ENCODE measurements at places on chromosomes 7 and 10. TPM values are rescaled to one million over a fixed set of nuclear protein-coding genes. Genes with fewer than 3 reads are reported as not detected.

The ADRB1 gene
- total RNA-seq, result 0.42 TPM

- DNase-seq, result no peak
These were observed 5.1 kb downstream of the FLNC start for GRCh38 chr7:128835231-128835751.

DNA sequence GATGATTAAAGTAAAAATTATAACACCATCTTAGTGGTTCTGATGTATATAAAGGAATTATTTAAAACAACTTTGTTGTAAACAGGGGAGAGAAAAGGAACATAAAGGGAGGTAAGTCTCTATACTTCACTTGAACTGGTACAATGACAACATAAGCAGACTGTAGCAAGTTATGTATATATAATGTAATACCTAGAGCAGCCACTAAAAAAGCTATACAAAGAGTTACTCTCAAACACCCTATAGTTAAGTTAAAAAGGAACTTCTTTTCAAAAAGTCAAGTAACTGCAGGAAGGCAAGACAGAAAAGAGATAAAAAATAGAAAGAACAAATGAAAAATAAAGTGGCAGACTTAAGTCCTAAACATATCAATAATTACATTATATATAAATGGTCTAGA lies 82.3 kb downstream of the ZNF503 start:
- DNase-seq, result no peak

The AMZ1 gene
- total RNA-seq, result 1.4 TPM

GRCh38 chr10:32077896-32078485 lies 21.8 kb upstream of the KIF5B start:
- no peak for DNase-seq

The MET gene
- total RNA-seq, result 15.8 TPM

DNA sequence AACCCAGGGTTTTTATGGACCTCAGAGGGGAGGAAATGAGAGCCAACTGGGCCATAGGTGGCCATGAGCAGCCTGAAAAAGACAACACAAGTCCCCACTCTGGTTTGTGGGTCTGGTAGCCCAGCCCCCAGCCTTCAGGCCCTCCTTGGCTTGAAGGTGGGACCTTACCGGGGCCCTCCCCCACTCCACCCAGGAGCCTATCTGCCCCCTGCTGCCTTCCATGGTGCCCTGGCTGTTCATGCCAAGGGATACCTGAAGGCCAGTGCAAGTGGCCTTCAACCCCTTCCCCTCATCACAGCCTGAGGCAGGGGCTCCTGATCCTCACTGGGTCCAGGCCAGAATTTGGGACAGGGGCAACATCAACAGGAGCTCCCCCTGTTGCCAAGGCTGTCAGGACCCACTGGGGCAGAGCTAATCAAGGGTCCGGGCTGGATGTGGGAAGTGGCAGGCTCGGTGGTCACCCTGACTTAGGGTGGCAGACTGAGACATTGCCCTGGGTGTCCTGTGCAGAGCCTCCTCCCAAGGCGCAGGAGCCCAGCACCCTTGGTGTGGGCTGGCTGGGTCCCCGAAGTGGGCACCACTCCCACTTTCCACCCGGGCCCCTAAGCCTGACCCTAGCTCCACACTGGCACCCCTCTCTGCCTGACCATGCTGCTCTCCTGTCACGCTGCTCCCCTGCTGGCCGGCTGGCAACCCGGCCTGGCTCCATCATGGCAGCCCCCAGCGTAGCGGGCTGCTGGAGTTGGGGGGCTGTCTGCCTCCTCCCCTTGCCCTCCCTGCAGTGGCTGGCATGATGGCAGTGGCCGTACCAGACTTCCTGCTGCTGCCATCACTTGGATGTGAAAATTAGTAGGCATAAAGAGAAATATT lies 6.4 kb downstream of the WDFY4 start:
- no peak for DNase-seq

The AKR1C1 gene
- 91.5 TPM for total RNA-seq

DNA sequence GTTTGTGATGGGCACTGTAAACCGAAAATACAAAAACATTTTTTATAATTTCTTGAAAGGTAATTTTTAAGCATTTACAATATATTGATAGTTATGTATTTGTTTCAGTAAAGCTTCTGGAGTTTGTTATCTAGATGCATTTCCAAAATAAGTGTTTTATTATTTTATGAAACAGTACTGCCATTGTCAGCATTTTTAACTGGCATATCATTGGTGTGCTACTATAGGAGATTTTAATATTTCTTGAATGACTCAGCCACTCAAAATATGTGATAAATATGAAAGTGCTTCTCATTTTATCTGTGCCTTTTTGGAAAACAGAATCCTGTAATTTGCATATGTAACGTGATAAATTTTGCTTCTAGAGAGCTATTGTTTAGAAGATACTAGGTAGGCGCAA lies 97.9 kb downstream of the ANKIB1 start:
- DNase-seq, result no peak

The CDK14 gene
- total RNA-seq, result 14.6 TPM

- DNase-seq, result no peak
These were observed 2.5 kb downstream of the ANTXRL start for GRCh38 chr10:46289209-46289810.

- no peak for DNase-seq
These were observed 36.9 kb downstream of the CHST15 start for GRCh38 chr10:124056337-124056980.

The NMT2 gene
- total RNA-seq, result 18.7 TPM

GRCh38 chr7:140646931-140647647 lies 6.5 kb upstream of the DENND2A start:
- DNase-seq, result no peak

DNA sequence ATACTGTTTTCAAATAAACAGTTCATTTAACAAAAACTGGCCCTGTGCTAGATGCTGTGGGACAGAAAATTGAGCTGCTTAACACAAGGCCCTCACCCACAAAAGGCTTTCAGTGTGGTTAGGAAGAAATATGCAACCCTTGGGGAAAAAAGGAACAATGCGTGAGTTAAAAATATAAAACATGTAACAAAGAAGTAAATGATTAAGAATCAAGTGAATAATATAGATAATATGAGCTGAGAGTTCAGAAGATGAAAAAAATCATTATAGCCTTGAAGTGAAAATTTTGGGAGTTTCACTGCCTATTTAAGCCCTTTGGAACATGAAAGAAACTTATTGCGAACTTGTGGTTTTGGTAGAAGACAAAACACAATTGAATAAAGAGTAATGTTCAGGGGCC lies 495.4 kb downstream of the GFRA1 start:
- DNase-seq, result no peak

DNA sequence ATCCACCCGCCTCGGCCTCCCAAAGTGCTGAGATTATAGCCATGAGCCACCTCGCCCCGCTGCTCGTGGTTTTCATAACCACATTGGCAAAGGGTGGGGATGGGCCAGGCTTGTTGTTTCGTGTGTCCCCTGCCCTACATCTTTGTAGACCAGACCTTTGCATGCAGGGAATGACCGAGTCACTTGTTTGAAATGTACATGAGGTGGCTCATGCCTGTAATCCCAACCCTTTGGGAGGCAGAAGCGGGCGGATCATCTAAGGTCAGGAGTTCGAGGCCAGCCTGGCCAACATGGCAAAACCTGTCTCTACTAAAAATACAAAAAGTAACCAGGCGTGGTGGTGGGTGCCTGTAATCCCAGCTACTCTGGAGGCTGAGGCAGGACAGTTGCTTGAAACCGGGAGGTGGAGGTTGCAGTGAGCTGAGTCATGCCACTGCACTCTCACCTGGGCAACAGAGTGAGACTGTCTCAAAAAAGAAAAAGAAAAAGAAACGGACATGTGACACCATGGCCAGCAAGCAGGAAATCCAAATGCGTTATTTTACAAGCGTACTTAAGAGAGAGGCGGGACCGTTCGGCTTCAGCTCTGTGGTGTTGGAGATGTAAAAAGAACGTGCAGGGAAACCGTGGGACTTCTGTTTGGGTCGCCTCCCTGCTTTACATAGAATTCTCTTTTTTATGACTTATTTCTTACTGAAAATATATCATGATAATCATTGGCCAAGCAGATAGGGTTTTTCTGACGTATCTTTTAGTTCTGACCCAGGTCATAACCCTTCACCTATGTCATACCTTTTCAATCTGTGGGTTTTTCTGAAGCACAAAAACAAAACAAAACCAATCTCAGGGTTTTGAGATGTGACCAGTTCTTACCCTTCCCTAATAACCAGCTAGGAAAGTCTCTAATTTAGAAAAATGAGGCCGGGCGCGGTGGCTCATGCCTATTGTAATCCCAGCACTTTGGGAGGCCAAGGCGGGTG lies 45.1 kb downstream of the WIPI2 start:
- DNase-seq, result no peak

DNA sequence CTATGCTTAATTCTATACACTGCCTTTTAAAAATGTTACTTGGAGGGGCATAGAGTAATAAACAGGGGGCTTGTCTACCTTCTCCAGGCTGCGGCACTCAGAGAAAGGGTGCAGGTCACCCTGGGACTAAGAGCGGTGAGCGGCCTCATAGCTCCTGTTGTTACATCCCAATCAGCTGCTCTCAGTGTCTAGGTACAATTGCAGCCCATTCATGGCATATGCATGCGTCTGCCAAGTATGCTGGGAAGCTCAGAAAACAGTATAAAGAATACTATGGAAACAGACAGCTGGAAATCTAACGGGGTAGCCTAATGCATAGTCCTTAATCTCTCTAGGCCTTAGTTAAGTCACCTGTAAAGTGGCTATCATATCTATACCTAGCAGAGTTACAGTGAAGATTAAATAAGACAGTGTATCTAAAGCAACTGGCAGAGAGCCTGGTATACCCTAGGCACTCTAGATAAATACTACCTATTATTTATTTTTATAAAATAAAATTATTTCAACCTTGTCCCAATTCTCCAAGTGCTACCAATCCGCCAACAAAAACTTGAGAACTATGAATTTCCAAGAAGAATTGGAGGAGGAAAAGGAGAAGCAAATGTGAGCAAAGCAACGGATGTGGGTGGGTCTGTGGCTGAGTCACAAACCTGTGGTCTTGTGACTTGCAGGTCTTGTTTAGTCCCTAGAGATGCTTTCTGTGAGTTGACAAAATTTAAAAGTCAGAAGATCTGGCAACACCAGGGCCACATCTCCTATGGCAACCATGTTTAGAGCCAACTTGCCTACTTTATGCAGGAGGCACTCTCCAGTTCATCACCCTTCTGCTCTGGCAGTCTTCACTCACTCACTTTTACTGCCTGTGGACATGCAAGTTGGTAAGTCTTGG lies 183.0 kb downstream of the RAPGEF5 start:
- no peak for DNase-seq

The STEAP1B gene
- total RNA-seq, result not detected

The ASL gene
- 54.7 TPM for total RNA-seq

GRCh38 chr10:129030996-129031843 lies 435.8 kb upstream of the MGMT start:
- no peak for DNase-seq

DNA sequence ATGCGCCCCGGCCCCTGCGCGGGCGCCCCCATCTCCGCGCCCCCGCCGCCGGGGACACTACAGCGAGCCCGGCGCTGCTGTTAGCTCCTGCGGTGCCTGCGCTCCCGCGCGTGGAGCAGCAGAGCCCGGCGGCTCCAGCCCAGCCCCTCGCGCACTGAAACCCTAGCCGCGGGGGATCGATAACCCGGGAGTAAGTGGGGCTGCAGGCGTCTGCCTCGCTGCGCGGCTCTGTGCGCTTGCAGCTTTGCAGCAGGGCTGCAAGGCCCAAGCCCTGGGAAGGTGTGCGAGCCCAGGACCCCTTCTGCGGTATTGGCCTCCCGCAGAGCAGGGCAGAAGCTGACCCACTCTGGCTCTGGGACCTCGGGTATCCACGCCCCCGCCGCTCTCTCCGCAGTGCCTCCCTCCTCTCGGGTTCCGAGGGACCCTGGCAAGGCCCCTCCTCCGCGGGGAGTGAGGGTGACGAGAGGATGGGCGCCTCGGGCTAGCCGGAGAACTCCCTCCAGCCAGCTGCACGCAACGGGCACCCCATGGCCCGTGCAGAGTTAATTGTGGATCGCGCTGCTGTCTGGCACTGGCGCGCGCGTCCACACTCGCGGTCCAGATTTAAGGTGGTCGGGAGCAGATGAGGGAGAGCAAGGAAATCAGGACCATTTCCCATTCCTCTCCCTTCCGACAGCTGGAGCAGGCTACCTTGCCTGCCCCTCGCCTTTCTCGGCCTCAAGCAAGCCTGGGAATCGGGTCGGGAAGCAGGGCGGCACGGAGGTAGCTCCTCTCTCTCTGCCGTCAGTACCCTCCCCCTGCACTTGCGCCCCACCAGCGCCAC lies 2.1 kb downstream of the SHH start:
- no peak for DNase-seq

DNA sequence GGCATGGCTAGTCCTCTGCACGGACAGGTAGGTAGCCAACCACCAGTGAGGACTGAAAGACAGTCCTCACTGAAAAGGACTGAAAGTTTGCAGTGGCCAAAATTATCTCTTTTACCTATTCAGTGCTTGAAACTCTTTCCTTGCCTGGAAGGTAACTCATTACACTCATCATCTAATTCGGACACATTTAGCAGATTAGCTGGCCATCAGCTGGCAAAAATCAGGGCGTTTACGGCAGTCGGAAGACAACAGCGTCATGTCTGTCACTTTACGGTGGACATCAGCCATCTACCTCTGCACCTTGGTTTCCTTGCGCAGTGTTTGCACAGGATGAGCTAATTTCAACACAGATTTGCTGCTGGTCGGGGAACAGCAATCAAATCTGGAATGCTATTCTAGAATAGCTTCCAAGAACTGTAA lies 740 bp downstream of the ANXA7 start:
- no peak for DNase-seq

DNA sequence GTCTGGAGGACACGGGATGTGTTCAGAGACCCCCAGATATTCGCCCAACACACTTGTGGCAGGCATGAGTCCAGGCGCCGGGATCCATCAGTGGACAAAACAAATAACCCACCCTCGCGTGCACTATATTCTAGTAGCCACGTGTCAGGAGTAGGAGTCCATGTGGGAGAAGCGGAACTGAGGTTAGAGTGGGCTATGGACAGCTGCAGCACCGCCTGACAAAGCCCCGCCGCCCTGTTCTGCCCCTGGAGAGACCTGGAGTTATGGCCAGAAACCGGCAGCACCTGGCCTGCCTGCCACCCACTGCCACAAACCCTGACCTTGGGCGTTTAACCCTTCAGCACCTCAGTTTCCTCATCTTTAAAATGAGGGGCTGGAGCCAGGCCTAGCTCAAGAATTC lies 181.0 kb upstream of the RNF32 start:
- no peak for DNase-seq

The BMI1 gene
- total RNA-seq, result 55.9 TPM

DNA sequence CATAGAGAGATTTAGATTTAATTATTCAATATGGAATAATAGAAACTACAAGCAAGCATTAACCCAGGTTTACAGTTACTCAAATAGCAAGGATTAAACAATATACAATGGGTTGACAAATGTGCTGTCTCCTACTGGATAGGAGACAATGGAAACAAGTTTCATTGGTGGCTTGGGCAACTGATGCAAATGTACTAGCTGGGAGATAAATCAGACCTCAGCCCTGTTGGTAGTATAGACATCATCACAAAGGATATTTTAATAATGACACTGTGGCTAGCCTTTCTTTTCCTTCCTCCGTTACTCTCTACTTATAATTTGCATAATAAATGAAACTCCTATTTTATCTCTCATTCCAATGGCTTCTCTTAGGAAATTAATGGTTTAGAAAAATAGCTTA lies 96.5 kb upstream of the DKK1 start:
- no peak for DNase-seq

GRCh38 chr7:30041526-30042269 lies 13.5 kb downstream of the PLEKHA8 start:
- no peak for DNase-seq

GRCh38 chr7:12756821-12757220 lies 69.4 kb downstream of the ARL4A start:
- DNase-seq, result no peak

- no peak for DNase-seq
These were observed 1.4 kb downstream of the ATRNL1 start for GRCh38 chr10:115094416-115095140.

GRCh38 chr7:126378642-126379041 lies 874.1 kb downstream of the GRM8 start:
- no peak for DNase-seq

All from thoracic aorta (tissue), 2 donors.